ENCODE measurements at places on chromosomes 5 and 9.

DNA sequence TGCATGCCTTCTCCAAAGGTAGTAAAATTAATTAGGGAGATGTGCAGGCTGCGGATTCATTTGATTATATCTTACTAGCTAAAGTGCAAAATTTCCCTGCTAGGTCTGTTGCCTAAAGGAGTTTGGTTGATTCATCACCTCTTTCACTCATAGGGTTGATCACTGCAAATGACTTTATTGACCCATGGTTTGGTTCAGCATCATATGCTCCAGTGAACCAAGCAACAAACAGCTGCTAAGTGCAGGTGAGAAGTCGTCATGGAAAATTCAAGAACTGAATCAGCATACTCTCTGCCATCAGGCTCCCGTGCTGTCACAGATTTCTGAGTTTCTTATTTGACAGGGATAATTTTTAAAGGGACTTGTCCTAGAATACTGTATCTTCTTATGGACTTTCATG is 571.8 kb upstream of the CDH18 start:
- no peak for DNase-seq

DNA sequence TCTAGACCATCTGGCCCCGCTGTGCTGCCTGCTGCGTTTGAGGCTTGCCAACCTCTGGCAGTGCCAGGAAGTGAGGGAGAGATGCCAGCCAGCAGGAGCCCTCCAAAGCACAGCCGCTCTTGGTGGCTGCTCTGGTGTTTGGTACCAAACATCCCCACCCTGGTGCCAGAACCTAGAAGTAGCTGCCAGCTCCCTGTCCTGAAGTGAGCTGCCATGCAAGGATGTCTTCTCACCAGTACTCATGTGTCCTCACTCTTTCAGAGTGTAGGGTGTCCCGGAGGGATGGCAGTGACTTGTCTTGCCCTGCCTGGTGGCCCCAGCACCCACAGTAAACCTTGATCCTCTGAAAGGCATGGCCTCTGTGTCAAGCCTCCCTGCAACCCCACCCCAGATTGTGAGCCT is 43.4 kb downstream of the AMBP start:
- DNase-seq = no peak

DNA sequence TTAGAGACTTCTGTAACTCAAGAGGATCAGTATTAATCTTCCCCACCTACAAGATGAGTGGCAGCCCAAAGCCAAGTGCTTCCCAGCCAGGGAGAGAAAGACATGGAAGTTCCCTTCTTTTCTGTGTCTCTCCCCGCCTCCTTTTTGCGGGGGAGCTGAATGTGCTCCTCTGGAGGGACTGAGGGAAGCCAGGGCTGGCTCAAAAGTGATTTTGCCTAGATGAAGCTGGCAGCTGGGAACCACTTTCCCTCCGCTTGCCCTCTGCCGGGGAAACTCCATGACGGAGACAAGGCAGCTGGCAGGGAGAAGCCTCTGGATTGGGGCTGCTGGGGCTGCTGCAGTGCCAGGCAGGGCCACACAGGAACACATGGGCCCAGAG is 24.4 kb downstream of the EGR1 start:
- DNase-seq = no peak

GRCh38 chr9:93112864-93113389 is 16.9 kb downstream of the CARD19 start:
- DNase-seq = no peak

DNA sequence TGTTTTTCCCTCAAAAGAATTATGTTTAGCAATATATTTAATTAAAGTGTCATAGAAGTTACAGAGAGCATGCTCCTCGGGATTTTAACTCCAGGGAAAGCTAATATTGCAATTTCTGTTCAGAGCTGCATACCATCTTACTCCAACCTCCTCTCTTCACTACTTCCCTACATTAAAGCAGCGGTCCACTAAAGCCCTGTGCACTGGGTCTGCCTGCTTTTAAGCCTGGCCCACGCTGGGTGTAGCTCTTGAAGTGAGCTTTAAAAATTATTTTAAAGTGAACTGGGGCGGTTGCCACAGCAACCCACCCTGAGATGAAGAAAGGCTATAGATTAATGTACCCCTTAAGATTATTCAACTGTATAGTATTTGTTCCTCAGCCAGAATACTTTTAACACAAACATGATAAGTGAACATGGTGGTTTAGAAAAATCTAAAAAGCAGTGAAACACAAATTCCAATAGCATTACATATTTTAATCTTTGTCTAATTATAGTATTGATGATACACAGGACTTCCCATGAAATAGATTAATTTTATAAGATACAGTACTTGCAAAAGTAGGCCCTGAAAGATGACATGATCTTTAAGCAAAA is 3.9 kb upstream of the MEF2C start:
- DNase-seq = no peak

GRCh38 chr9:106954558-106954957 is 91.6 kb downstream of the ZNF462 start:
- DNase-seq = no peak

DNA sequence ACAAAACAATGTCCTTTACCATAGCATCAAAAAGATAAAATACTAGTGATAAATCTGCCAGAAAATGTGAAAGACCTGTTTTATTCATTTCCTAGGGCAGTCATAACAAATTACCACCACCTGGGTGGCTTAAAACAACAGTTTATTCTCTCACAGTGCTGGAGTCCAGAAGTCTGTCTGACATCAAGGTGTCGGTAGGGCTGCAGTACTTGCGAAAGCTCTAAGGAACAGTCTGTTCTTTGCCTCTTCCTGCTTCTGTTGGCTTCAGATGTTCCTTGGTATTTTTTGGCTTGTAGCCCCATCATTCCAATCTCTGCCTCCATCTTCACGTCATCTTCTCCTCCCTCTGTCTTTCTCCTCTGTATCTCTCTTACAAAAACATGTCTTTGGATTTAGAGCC is 51.0 kb downstream of the PTPDC1 start:
- no peak for DNase-seq

- DNase-seq = peak; percentile 50
Observed at GRCh38 chr9:100426530-100427365, at the start of gene MSANTD3. Gene MSANTD3 (plus strand): TSS chr9:100427143. CDS start chr9:100441939, 14,796 bp downstream.

Measured in HCT116 (cell line).